ENCODE measurements at places on chromosomes 7 and 10.

DNA sequence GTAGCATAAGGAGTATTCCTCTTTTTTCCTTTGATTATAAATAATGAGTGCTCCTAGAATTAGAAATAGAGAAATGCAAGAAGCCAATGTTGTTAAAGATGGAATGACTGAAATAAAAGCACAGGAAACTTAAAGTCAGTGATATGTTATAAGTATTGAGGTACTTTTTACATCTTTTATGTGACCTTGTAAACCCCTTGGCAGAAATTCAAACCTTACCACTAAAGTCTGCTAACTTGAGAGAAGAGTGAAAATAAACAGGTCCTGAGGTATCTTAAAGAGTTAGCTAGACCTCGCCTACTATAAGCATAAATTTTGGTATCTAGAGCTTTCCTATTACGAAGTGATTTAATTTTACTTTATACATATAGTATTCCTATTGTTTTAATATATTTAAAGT is 188.2 kb downstream of the DKK1 start:
- no peak for DNase-seq

GRCh38 chr7:17822547-17823173 is 117.6 kb downstream of the SNX13 start:
- no peak for DNase-seq

GRCh38 chr7:149489391-149490024 is 8.1 kb downstream of the ZNF746 start:
- DNase-seq = no peak

- no peak for DNase-seq
These were observed 403.0 kb upstream of the LRGUK start for GRCh38 chr7:133724148-133724547.

DNA sequence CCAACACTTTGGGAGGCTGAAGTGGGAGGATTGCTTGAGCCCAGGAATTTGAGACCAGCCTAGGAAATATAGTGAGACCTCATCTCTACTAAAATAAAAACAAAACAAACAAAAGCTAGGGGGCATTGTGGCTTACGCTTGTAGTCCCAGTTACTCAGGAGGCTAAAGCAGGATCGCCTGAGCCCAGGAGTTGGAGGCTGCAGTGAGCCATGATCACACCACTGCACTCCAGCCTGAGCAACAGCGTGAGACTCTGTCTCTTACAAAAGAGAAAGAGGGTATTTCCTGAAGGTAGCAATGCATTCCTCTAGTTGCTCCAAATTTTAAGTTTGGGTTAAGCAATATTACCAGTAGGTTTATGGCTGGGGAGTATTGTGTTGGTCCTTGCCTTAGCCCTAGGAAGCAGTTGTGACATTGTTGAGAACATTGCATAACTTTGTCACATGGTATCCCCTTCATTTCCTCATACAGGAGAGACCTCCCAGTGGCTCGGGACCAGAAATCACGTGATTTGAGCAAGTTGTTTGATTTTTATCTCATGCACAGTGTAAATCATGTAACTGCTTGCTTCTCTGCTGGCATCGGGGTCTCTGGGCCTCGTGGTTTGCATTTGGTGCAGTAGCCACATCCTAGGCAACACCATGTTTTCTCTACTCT is 23.3 kb upstream of the SMARCD3 start:
- DNase-seq = no peak

GRCh38 chr10:110203500-110204455 is 3.6 kb upstream of the MXI1 start:
- DNase-seq = no peak

- no peak for DNase-seq
These were observed 253.9 kb downstream of the CDK14 start for GRCh38 chr7:90850066-90850465.

DNA sequence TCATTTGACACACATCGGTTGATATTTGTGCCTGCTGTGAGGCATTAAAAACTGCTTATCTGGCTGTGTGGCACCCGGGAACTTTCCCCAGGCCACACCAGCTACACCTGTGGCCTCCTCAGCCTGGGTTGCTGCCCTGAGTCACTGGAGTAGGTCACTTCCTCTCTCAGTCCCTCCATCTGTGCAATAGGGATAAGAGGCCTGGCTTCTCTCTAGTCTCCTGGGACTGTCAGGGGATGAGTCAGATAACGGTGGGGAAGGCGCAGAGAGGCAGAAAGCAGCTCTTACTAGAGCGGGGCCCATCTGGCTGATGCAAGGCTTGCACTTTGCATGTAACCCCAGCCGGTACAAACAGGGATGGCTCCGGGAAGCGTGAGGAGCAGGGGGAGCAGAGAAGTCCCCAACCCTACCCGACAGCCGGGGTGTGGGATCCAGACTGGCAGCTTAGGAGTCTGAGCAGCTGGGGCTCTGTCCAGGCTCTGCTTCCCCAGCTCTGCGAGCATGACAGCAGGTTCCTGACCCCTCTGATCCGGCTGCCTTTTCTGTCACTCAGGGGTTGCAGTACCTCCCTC is 34.0 kb downstream of the DNAJB12 start:
- peak; percentile 20 for DNase-seq

DNA sequence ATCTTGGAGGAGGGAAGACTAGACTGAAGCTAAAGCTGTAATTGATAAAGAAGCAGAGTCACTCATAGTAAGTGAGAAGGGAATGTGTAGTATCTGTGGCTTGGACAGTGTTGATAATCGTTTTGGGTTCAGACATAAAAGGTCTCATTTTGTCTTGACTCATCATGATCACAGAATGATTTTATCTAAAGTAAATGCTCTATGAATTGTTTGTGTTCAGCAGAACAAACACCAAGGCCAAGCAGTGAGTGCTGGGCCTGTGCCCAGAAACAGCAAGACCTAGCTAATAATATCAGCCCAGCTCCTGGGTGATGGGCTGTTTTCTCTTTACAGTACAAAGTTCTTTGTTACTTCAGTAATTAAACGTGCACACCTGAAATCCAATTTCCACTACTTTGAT is 26.7 kb upstream of the CD36 start:
- no peak for DNase-seq

GRCh38 chr7:117389871-117390270 is 37.4 kb downstream of the ASZ1 start:
- no peak for DNase-seq

- DNase-seq = no peak
These were observed 326.3 kb downstream of the ABCA13 start for GRCh38 chr7:48497521-48497920.

GRCh38 chr10:8316284-8316683 is 261.8 kb downstream of the GATA3 start:
- DNase-seq = no peak

- no peak for DNase-seq
These were observed 10.4 kb downstream of the CHST3 start for GRCh38 chr10:71974489-71975021.

GRCh38 chr10:23516530-23516929 is 77.7 kb downstream of the OTUD1 start:
- DNase-seq = no peak

- no peak for DNase-seq
These were observed 427.7 kb downstream of the HTR7 start for GRCh38 chr10:90430186-90430585.

GRCh38 chr7:8296362-8296659 is 34.3 kb upstream of the ICA1 start:
- DNase-seq = no peak

DNA sequence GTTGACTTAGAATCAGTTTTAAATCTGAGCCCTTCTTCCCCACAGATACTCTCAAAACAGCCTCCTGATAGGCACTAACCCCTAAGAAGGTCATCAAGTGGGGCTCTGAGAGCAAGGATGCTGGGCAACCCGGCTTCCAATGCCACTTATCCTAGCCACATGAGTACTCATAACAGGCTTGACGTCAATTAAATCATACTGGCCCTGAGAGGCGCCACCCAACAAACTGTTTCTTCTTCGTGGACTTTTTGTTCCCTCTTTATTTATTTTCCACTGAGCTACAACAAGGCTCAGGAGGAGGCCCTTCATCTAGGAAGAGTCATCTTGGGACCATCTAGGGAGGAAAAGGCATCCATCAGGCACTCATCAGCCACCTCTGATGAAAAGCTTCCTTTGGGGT is 255.9 kb downstream of the KCNMA1 start:
- DNase-seq = no peak

GRCh38 chr10:132131581-132132420 is 54.9 kb upstream of the DPYSL4 start:
- DNase-seq = no peak

DNA sequence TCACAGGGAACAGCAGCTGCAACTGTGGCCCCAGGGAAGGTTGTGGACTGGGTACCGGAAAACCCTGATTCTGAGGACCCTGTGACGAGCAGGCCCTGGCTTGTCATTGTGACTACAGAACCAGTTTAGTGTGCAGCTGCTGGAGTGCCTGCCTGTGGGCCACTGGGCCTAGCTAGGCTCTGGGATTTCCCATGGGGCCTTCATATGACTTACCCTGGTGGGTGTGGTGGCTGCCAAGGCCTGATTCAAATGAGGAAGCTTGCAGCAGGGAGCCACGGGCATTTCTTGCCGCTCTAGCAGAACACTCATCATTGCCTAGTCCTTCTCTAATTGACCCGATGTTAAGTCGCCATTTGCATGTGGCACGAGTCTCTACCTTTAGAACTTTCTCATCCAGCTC is 14.7 kb upstream of the CAMK2G start:
- DNase-seq = no peak

- peak; percentile 16 for DNase-seq
These were observed 106.5 kb downstream of the HTR7 start for GRCh38 chr10:90751107-90751997.

- DNase-seq = no peak
These were observed 69.5 kb upstream of the SEPHS1 start for GRCh38 chr10:13417459-13418126.

GRCh38 chr10:62024026-62024701 is 122.7 kb downstream of the ARID5B start:
- DNase-seq = no peak

- DNase-seq = no peak
These were observed 386.0 kb upstream of the SHH start for GRCh38 chr7:156198277-156198676.

GRCh38 chr7:128948976-128949760 is 11.4 kb downstream of the IRF5 start:
- no peak for DNase-seq

DNA sequence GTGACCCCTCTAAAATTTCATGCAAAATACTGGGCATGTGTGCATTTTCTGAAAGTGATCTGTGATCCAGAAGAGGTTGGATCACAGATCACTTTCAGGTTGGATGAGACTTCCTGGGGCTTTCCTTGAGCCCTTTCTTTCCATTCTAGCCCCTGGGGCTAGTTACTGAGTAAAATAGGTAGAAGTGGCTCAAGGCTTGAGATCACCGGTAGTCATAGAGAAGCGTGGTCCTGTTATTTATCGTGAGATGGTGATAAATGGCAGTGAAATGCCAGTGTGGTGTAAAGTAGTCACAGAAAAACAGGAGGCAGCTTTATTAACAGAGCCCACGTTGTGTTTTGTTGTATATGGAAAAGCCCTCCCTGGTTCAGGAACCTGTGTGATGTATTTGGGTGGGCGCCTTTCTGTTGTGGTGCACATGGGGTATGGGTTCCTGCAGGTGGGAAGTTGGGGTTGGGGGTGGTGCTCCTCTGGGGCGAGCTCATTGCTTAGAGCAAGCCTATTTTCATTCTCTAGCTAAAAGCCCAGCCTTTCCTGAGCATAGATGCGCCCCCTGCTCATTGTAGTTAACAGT is 34.0 kb upstream of the SH2D4B start:
- no peak for DNase-seq

DNA sequence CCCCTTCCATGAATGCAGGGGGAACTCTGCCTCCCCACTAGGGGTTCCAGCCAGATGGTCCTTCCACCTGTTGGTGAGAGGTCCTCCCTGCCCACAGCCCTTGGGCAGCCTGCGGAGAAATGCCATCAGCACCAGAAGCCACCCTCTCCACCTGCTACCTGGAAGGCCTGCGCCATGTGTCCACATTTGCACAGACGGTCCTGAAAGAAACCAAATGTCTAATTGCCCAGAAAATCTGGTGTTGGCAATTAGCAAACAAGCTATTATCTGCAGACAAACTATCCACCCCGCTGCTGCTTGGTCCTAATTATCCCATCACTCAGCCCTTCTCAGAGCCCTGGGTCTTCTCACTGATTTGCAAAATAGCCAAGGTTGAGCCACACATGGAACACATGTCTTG is 32.3 kb downstream of the HSPA12A start:
- DNase-seq = no peak

DNA sequence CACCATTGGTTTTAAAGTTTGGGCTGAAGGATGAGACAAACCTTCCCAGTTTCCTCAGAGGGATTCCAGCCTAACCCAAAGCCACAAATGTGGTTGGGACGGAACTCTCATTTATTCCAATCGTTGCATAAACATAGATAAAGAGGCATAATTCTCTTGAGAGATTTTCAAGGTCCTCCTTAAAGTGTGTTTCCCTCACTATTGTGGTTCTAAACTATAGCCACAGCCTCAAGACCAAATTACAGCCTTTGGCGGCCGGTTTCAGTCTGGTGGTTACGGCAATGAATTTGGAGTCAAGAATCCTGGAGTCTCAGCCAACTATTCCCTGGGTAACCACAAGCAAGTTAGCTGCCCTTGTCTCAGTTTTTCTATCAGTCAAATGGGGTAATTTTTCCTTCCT is 42.6 kb downstream of the SEM1 start:
- no peak for DNase-seq

- DNase-seq = no peak
These were observed 186.8 kb upstream of the AUTS2 start for GRCh38 chr7:69411466-69411865.

DNA sequence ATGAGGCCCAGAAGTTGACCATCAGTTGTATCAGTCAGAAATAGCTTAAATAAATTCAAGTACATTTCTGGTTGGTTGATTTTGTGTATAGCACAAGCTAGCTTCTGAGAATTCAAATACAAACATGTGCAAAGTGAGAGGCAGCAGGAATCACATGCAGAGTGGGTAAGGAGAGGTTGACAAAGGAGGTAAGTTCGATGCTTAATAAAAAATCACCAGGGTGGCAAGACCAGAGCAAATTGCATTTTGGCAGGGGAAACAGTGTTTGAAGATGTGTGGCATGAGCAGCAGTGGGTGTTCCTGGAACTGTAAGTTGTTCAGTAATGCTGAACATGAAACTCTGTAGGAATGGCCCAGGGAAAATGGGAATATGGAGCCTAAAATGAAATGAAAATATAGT is 52.6 kb downstream of the GNAI1 start:
- DNase-seq = no peak

DNA sequence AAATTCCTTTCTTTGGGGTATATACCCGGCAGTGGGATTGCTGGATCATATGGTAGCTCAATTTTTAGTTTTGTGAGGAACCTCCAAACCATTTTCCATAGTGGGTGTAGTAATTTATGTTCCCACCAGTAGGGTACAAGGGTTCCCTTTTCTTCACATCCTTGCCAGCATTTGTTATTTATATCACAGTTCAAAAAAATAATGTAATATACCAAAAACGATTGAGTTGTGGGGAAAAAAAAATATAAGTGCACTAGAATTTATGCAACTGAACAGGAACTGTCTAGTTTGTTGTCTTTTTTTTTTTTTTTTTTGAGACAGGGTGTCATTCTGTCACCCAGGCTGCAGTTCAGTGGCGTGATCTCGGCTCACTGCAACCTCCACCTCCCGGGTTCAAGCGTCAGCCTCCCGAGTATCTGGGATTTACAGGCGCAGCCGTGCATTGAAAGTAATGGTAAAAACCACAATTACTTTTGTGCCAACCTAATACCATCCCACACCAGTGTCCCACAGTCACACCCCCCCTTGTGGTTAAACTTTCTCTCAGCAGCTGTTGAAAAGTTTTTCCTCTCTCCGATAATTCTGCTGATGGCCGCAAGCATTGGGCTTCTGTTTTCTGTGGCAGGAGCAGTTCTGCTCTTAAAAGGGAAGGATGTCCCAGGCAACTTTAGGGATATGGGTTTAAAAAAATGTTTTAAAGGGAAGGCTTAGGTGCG is 6.8 kb upstream of the LAT2 start:
- DNase-seq = no peak

- no peak for DNase-seq
These were observed 4.8 kb downstream of the LRRC18 start for GRCh38 chr10:48934672-48935501.
